ENCODE measurements at places on chromosomes 3 and 15.

- DNase-seq = no peak
These were observed 35.3 kb downstream of the FSIP1 start for GRCh38 chr15:39747326-39747725.

- no peak for DNase-seq
These were observed 193.1 kb downstream of the TNIK start for GRCh38 chr3:171267104-171267503.

DNA sequence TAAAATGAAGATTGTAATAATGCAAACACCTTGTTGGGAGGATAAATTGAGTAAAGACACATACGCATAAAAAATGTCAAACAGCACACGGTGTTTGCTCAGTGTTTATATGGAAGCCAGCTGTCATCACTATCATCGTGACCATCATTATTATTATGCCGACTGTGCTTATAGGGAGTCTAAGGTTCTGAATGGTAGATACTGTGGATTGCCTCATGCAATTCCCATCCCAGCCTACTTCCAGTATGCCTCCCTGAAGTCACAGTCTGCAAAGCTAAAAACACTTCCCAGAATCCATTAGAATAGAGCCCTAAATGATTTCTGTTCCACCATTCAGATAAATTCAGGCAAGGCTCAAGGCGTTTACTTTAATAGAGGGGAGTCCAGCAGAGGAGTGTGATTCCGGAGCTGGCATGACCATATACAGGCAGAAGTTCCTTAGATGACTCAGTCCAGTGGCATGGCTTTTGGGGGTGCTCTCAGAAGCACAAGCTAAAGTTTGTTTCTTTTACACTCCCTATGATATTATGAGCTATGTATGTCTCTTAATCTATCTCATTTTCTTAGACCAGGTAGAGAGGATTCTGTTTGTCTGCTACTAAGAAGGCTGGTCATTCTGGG is 148.7 kb downstream of the MEX3B start:
- DNase-seq = no peak

DNA sequence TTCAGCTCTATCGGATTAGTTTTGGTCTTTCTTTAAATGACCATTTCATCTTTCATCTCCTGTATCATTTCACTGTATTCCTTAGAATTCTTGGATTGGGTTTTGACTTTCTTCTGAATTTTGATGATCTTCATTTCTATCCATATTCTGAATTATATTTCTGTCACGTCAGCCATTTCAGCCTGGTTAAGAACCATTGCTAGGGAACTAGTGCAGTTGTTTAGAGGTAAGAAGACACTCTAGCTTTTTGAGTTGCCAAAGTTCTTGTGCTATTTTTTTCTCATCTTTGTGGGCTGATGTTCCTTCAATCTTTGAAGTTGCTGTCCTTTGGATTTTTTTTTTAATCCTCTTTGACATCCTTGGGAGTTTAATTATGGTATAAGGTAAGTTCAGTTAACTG is 54.6 kb downstream of the STRIT1 start:
- no peak for DNase-seq

GRCh38 chr15:81296673-81297072 is 27.3 kb downstream of the STARD5 start:
- DNase-seq = peak; percentile 53

- no peak for DNase-seq
These were observed 55.7 kb upstream of the CHL1 start for GRCh38 chr3:140748-141330.

DNA sequence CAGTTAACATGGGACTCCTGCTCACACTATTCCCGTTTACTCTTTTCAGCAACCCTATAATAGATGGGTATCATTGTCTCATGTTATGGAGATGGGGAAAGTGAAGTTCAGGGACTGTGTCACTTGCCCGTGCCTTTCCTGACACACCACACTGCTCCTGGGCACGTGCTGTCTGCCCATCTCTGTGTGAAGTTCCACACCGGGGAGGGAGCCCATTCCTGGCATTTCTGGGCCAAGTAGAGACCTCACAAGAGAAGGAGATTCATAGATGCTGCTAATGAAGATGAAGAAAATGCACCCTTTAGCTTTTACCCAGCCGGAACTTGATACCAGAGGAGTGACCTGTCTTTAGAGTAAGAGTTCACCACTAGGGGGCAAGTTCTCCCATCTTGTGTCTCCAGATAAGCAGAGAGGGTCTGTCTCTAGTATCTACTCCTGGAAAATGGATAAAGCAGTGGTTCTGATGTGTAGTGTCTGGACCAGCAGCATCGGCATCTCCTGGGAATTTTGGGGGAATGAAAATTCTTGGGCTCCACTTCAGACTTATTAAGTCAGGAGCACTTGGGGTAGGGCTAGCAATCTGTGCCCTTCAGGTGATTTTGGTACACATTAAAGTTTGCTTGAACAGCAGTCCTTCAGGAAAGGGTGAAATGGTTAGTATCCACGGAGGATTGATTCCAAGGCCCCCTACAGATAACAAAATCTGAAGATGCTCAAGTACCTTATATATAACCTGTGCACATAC is 2.0 kb upstream of the TOPBP1 start:
- DNase-seq = peak; percentile 70

- DNase-seq = no peak
These were observed 18.0 kb downstream of the RMDN3 start for GRCh38 chr15:40737048-40737447.

- peak; percentile 86 for DNase-seq
These were observed 59.3 kb downstream of the CYP11A1 start for GRCh38 chr15:74307827-74308811.

- no peak for DNase-seq
These were observed 8.9 kb upstream of the PXK start for GRCh38 chr3:58323529-58324390.

- no peak for DNase-seq
These were observed 289.6 kb upstream of the C2CD4B start for GRCh38 chr15:62454567-62455172.

DNA sequence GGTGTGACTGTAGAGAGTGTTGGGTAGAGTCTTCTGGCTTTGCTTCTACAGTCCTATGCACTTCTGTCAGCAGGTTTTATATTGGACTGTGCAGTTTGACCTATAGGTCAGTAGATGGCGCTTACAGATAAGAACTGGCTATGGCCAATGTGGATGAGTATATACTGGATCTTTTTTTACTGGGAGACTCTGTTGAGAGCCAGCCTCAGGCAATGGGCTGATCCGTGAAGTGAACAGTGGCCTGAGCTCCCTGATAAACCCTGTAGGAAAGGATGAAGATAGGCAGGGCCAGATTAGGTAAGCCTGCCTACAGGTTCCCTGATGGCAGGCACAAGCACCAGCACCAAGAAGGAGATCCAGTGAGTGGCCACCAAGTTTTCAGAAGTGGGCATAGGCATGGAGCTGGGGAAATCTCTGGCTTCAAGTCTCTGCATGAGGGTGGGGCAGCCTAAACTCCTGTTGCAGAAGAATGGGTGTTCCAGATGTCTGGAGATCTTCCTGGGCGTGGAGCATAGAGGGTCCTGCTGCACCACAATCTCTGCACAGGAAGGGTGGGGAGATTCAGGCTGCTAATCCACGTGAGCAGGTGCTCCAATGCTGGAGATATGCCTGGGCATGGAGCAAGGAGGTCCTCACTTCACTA is 326.0 kb upstream of the SGO1 start:
- peak; percentile 73 for DNase-seq

- DNase-seq = no peak
These were observed 25.6 kb downstream of the CEP63 start for GRCh38 chr3:134511500-134511899.

DNA sequence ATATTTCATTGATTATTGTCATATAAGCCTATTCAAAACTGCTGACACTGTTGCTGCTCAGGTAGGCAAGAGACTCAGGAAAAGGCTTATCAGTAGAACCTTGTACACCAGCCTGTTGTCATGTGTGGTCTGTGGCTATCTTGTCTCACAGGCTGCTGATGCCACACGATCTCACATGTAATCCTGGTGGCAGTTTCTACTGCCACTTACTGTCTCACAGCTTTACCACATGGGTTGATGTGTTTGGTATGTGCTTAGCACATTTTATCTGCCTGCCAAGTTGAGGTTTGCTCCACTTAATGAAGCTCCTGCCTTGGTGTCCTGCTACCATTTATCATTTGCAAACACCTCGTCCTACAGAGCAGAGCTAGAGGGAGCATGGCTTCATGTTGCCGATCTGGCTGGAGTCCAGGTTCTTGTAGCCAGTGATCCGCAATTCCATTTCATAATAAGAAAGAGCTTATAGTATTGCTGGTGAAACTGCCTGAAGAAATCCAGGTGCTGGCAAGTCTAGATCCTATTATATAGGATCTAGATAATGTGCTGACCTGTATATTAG is 637.9 kb downstream of the NLGN1 start:
- DNase-seq = no peak

- no peak for DNase-seq
These were observed 66.7 kb downstream of the MEF2A start for GRCh38 chr15:99632521-99632920.

DNA sequence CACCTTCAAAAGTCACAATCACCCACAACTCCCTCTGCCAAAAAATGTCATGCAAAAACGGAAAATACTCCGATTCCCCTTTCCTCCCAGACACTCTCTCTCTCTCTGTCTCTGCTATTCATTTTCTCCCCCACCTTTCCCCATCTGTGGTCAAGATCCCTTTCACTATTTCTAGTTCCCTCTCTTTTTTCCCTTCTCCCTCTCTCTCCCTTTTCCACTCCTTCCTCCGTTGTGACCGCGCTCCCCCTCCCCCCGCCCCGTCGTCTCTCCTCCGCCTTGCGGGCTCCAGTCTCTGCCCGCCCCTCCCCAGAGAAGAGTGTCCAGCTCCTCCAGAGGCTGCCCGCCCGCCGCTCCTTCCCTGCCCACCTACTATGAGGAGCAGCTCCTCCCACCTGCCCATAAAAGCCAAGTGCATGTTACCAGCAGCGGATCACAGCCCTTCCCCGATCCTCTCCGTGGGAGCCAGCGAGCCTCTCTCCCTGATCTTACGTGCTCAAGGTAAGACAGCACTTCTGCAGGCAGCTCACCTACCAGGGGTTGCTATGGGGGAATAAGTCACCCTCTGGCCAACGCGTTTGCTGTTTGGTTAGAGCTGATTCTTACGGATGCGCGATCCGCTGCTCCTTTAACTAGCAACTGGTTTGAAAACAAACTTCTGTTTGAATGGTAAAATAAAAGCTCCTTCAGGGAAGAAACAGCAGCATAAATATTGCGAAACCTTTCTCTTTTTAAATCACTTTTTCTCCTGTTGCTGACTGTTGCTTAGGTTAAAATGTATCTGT is at the start of gene COL8A1:
Gene COL8A1 (plus strand): TSS at position 428 of the 782 bp plus-strand sequence. CDS start 152,089 bp downstream, outside the sequence.
- DNase-seq = peak; percentile 87

- no peak for DNase-seq
These were observed 245.7 kb downstream of the TIGIT start for GRCh38 chr3:114539525-114539924.

DNA sequence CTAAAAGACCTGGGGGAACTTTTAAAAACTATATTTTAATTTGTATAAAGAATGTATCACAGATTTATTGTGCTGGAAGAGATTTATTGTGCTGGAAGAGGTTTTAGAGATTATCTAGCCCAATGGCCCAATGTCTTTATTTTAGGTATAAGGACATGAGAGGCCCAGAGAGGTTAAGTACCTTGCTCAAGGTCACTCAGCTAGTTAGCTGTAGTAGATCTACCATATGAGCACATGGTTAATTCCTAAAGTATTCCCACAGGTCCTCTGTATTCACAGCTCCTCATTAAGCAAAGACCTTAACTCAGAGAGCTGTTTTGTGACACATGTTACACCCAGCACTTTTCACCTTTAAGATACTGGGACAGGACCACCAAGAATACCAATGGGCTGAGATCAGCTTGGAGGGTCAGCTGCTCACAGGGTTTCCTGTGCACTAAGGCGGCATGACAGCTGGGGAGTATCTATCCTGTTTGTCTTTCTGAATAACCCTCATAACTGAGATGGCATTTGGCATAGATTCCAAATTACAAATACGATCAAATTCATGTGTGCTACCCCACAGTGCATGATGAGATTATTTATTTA is 143.1 kb upstream of the TBL1XR1 start:
- DNase-seq = no peak

GRCh38 chr3:131550562-131551465 is 48.0 kb upstream of the MRPL3 start:
- DNase-seq = no peak

DNA sequence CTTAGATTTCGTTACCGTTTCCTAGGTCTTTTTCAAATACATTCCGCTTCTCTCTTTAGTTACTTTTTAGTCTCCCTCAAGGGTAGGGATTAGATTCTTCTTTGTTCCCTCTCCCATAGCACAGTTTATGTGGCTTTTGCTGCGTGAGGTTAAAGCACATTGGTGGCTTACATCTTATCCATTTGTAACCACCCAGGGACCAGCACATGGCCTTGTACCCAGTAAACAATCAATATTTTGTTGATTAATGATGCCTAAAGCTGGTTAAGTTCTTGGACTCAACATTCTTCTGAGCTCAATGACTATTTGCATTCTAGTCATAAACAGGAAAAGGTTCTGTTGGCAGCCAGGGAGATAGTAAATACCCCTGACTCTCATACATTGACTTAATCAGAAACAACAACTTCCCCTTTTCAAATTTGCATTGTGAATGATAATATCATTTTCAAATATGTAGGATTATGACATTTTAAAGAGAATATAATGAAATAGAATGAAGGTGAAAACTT is 60.2 kb downstream of the CACNA1D start:
- no peak for DNase-seq
